ENCODE measurements at places on chromosomes 16 and 17. TPM values are rescaled to one million over a fixed set of nuclear protein-coding genes. Genes with fewer than 3 reads are reported as not detected.
A peak's percentile ranks its signal among the peaks of the same experiment; 100 is the strongest.

DNA sequence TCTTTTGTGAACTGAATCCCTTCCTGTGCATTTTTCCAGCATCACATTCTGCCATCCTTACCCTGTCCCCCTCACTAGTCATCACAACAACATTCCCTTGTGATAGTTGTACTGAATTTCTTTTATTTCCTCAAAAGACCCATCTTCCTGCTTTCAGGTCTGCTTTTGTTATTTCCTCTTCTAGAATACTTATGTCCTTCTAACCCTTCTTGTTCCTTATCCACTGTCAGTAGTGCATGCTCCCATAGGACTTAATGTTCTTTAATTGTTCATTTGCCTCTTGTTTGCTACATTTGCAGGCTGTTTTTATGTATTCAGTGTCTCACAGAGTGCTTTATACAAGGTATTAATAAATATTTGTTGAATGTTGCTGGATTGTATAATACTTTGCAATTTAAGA, 73.0 kb downstream of the BCAS3 start:
- H3K27me3 ChIP-seq = no peaks in the 10 kb centered on the region
- no peak overlapping the region for H3K27ac ChIP-seq
- no peaks in the 10 kb centered on the region for H3K4me1 ChIP-seq
- no peak overlapping the region for H3K4me3 ChIP-seq

Gene ITGAX
- total RNA-seq = 25.0 TPM

DNA sequence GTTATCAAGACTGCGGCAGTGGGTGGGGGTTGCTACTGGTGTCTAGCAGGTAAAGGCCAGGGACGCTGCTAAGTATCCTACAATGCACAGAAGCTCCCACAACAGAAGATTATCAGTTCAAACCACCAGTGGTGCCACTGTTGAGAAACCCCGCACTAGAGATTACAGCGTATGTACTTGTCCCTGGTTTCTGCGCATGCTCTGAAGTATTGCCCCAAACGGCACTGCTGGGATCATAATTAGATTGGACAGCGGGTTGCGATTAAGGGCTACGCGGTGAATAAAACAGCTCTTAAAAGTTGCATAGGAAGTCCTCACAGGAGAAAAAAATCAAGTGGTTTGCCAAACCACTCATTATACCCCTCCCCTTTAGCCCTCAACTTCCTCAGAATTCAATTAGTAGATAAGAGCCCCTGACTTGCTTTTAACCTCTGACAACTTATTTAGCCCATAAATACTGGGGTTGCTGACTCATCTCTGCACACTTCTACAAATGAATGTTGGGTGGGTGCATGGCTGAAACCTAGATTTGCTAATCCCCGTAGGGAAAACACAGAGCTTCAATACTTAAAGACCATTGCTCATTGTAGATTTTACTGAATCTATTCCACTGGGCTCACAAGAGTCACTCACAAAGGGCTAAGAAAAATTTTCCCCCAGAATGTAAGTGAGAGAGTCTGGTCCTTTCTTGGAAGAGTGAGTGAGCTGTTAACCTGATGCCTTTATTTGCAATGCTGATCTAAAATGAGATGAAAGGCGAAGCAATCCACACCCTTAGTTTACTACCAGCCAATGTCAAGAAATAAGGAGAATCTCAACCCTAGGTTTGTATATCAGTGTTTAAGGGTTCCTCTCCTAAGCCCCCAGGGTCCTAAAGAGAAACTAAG, 91.8 kb downstream of the RGS9 start:
- no peaks in the 10 kb centered on the region for H3K4me1 ChIP-seq
- H3K27me3 ChIP-seq = no peaks in the 10 kb centered on the region
- DNase-seq = no peak
- no peaks in the 10 kb centered on the region for H3K36me3 ChIP-seq
- no peak overlapping the region for H3K4me3 ChIP-seq

Gene SLC46A1
- 6.4 TPM for total RNA-seq

- no peaks in the 10 kb centered on the region for H3K36me3 ChIP-seq
- peak overlapping the region; percentile 32 for H3K27ac ChIP-seq
- H3K4me1 ChIP-seq = no peaks in the 10 kb centered on the region
- peak; percentile 88 for DNase-seq
These were observed 2.3 kb downstream of the ARL4D start for GRCh38 chr17:43400943-43401717.
